ENCODE measurements at places on chromosomes 16 and 17. TPM values are rescaled to one million over a fixed set of nuclear protein-coding genes. Genes with fewer than 3 reads are reported as not detected.

DNA sequence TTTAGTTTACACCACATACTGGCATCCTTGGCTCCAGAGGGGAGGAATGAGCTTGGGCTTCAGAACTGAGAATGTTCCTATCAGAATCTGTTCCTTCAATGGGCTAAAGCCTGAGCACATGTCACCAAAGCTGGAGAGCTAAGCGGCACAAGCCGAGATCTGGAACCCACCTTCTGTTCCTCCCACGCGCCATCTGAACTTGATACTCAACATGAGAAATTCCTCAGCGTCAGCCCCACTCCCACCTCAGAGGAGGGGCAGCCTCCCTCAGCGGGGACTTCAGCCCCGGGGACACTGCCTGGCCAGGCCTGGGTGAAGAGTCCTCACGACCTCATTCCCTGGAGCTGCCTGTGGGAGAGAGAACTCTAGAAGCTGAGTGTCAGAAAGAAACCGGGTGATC, 22.8 kb upstream of the SLC47A1 start:
- DNase-seq = no peak

The CALB2 gene
- not detected for total RNA-seq

The CEMP1 gene
- total RNA-seq = not detected

The LASP1 gene
- total RNA-seq = 85.1 TPM

DNA sequence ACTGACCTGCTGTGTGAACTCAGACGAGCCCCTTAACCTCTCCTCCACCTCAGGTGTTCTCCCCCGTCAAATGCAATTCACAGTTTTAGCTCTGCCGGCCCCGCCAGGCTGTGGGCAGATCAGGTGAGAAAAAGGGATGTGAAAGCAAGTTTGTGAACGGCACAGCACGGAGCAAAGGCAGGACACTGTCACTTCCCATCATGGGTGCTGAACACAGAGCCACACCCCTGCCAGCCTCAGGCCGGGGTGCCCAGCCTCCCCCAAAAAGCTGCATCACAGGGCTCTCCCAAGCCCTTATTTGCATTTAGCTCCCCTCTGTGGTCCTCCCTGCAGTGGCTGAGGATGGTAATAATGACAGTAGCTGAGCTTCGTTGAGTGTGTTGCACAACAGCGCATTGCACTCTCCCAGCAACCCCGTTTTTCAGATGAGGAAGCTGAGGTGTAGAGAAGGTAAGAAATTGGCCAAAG, 88.8 kb upstream of the TNRC6C start:
- DNase-seq = no peak
